ENCODE measurements at places on chromosomes 2 and 18. TPM values are rescaled to one million over a fixed set of nuclear protein-coding genes. Genes with fewer than 3 reads are reported as not detected.

Gene NAPG
- 42.6 TPM for total RNA-seq

Gene AQP4
- 0.14 TPM for total RNA-seq

Gene MAPRE3
- 27.9 TPM for total RNA-seq

Gene FOXI3
- total RNA-seq: not detected

Gene FANCL
- total RNA-seq: 14.6 TPM

Gene MTX2
- total RNA-seq: 31.1 TPM

Gene CD207
- 0.22 TPM for total RNA-seq

Gene CDH19
- total RNA-seq: 2.5 TPM

Gene SFTPB
- total RNA-seq: not detected

Gene PROKR1
- 0.09 TPM for total RNA-seq

Gene TEKT4
- not detected for total RNA-seq

Gene UGT1A1
- 13.6 TPM for total RNA-seq

Gene FBXO41
- total RNA-seq: 2.5 TPM

Gene C2orf76
- 6.8 TPM for total RNA-seq

Gene KLHL29
- total RNA-seq: 4.6 TPM

Gene SP5
- 1.7 TPM for total RNA-seq

Gene SNORC
- total RNA-seq: 35.0 TPM

Gene MOCOS
- 5.6 TPM for total RNA-seq

Gene WDR33
- total RNA-seq: 46.0 TPM

Gene ATP6V1B1
- total RNA-seq: not detected

Gene UBE2F
- total RNA-seq: 50.8 TPM

Gene ALPI
- 21.1 TPM for total RNA-seq

Gene PID1
- 39.2 TPM for total RNA-seq

Gene PSMA8
- total RNA-seq: not detected

Gene HOXD9
- total RNA-seq: 1.4 TPM

Gene EVA1A
- total RNA-seq: 0.55 TPM

Gene LHCGR
- total RNA-seq: not detected

Gene VWC2L
- total RNA-seq: not detected

Gene MC4R
- not detected for total RNA-seq

Gene NAT8
- 0.73 TPM for total RNA-seq

Gene STEAP3
- 29.6 TPM for total RNA-seq

Gene GPR17
- not detected for total RNA-seq

Gene SIX3
- not detected for total RNA-seq

Gene UBE2E3
- 54.6 TPM for total RNA-seq

Gene SOS1
- total RNA-seq: 30.0 TPM

Gene SYT4
- total RNA-seq: 0.75 TPM

Gene PLCD4
- total RNA-seq: 3.8 TPM

Gene EPAS1
- 226 TPM for total RNA-seq

Gene PLA2R1
- 11.4 TPM for total RNA-seq

Measured in left colon (tissue), 2 donors.